Retinal pigment epithelial cell (primary cell): ENCODE measurements at places on chromosomes 7 and 10.

DNA sequence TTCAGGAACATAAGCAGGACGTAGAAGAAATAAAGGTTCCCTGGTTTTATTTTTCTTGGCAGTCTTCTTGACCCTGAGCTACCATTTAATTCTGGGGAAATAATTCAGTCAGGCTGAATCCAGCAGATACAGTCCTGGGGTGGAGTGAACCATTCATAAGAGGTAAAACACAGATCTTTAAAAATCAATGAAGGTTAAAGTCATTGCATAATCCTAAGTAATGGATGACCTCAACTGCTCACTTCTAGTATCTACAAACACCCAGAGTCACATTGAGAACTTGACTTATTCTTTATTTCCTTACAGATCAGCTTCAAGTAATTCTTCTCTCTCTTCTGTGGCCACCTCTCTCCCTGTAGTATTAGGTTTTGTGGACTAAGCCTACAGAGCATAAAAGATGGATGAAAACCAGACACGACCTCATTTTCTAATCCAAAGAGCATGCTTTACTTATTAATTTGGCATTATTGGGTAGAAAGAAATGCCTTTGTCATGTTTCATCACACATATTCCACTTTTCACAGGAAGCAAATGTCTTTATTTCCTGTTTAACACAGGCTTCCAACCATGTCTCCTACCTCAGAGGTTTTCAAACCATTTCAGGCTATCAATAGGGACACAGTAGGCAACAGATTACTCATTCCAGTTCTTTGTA lies 182.3 kb upstream of the IMMP2L start:
- DNase-seq = peak; percentile 60

- no peak for DNase-seq
These were observed 61.6 kb downstream of the LHPP start for GRCh38 chr10:124522933-124523871.

GRCh38 chr10:13046851-13047528 lies 45.5 kb upstream of the CCDC3 start:
- no peak for DNase-seq

GRCh38 chr7:109009636-109010035 lies 440.0 kb downstream of the DNAJB9 start:
- DNase-seq = no peak

GRCh38 chr7:11343818-11344413 lies 370.2 kb downstream of the PHF14 start:
- DNase-seq = no peak

DNA sequence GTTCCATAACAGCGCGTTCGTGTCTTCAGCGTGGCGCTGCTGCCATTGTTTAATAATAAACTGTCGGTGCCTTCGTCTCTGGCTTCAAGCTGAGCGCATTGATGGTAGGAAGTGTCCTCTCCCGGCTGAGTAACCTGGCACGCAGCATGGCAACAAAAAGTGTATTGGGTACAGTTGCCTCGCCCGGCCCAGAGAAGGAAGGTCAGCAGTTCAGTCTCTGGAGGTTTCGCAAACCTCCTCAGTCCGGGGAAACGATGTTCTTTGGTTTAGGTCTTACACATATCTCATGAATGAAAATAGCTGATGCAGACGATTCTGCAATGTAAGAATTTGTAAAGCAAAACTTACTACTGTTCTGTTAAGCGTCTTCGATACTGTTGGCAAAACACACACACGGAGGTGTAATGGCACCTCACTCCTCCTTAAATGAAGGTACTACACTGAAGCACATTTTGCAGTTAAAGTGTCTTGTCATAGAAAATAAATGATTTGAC lies 739 bp upstream of the CCDC186 start:
- DNase-seq = no peak

- no peak for DNase-seq
These were observed 1189.5 kb downstream of the GATA3 start for GRCh38 chr10:9243941-9244411.

- DNase-seq = no peak
These were observed 397.8 kb downstream of the EXOC4 start for GRCh38 chr7:133650487-133651300.

DNA sequence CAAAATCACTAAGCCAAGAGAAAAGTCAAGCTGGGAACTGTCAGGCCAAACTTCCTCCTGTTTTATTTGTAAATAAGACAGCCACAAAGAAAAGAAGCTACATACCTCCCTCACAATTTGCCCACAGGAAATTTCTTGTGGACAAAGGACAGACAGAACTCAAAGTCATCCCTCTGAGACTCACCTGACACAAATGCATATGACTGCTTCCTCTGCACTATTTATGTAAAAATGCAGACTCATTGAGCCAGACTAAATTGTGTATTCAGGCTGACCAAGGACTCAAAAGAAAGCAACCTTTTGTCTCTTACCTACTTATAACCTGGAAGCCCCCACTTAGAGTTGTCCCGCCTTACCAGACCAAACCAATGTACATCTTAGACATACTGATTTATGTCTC lies 11.8 kb downstream of the TOMM7 start:
- DNase-seq = no peak

GRCh38 chr10:73916761-73917470 lies 6.0 kb downstream of the PLAU start:
- DNase-seq = no peak

DNA sequence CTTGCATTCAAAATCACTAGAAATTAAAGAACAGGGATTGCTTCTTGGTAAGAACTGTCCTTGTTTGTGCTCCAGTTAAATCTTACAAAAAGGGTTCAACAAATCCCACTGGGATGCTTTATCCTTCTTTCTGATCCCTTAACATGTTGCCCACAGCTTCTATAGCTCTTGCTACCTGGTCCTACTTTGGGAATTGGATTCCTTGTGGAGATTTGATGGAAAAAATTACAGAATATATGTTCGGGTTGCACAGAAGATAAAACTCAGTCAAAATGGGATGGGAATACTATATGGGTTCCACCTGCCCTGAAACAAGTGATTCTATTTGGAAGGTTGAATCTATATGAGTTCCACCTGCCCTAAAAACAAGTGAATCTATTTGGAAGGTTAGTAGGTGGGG lies at the start of gene OR2A25:
OR2A25 (plus strand) TSS at position 301 of the 400 bp plus-strand sequence. CDS start 4,409 bp downstream, outside the sequence.
- no peak for DNase-seq

DNA sequence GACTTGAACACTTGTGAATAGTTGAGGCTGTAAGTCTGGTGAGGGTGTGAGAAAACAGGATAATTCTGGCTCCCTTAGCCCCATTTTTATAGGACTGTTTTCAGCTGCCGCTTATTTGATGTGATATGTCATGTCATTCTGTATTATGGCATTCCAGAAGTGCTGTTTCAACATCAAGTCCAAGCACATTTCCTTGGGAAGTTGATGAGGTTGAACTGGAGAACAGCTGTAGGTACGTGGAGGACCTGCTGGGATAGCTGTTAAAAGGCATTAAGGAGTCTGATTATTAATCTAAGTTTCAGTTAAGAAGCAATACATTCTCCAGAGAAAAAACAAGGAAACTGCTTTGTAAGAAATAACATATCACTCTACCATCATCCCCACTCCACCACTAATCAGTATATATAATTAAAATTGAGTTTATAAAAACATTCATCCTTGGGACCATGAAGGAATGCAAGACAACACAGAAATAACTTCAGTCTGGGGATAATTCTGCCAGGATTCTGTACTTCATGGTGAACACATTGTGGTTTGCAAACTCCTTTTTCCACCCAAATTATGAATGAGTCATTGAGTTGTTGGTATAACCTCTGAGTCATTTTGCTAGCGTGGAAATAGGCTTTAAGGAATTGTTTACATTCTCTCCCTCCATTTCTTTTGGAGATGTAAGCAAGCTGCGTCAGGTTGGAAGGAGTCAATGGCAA lies 39.9 kb upstream of the TMEM229A start:
- peak; percentile 92 for DNase-seq

GRCh38 chr10:68111584-68111983 lies 2.3 kb downstream of the MYPN start:
- DNase-seq = no peak

- DNase-seq = no peak
These were observed 174.4 kb downstream of the ST7 start for GRCh38 chr7:117127585-117128168.

DNA sequence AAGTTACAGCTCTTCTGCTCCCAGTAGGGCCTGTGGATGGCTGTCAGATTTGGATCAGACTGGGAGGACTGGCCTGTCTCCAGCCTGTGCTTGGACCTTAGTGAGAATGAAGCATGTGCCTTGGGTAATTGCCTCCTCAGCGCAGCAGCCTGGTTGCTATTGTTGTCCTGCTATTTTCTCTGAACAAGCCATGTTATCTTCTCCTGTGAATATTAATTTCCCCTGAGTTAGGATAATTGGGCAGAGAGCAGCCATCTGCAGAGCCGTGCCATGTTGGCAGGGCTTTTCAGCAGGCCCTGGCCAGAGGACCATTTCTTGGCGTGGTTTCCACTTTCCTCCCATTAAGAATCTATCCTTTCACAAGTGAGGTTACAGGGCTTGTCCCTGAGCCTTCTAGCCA lies 497.3 kb downstream of the SORCS3 start:
- no peak for DNase-seq

GRCh38 chr7:48901966-48902365 lies 22.4 kb upstream of the CDC14C start:
- DNase-seq = no peak

DNA sequence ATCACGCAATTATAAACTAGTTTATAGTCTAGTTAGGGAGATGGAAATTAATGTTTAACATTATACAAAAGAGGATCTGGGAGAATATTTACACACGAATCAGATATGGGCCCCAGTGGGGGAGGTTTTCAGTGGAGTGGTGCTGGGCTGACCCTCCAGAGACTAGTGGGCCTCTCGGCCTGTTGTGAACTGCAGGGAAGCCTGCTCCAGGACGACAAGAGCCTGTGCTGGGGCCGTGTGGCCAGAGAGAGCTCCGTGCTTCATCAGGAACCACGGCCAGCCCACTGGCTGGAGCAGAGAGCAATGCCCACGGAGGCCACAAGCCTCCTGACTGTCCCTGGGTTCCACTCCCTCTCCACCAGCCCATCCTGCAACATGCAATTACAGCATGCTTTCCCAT lies 11.3 kb upstream of the ESYT2 start:
- DNase-seq = no peak
